NCI-H1048 (cell line): ENCODE measurements at places on chromosomes 2 and 18.

- no peak for DNase-seq
Observed at GRCh38 chr2:96783388-96783787, 22.7 kb downstream of the CNNM4 start.

DNA sequence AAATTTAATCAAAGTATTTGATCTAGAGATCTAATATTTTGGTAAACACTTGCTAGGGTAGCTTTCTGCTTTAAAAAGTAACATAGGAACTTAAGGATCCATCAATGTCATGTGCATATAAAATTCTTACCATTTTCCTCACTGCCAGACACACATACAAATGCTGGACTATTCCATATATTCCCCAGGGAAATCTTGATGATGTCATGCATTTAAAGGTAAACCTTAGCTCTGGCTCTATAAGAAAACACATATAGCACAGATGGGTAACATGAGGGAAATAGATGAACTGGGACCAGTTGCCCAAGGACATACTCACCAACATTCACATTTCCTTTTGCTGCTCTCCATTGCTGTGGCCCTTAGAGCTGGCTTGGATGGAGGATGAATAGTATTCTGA lies 79.1 kb upstream of the FMNL2 start:
- DNase-seq = no peak

DNA sequence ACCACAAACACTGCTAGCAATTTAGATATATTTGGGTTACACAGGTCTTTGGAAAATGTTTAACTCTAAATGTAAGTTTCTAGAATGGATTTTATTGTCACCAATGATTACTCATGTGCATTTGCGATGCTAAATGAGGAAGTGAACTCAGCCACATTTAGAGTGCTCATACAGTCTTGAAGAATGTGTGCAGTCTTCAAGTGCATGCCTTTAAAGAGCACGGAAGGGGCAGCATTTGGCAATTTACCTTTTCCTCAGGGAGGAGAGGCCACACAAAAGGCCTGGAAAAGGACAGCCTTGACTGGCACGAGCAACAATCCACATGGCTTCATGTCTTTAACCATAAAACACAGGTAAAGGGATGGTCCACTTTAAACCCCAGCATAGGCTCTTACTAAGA lies 78.5 kb upstream of the STK17B start:
- no peak for DNase-seq

GRCh38 chr2:217383620-217384019 lies 523.8 kb upstream of the TNP1 start:
- DNase-seq = no peak

DNA sequence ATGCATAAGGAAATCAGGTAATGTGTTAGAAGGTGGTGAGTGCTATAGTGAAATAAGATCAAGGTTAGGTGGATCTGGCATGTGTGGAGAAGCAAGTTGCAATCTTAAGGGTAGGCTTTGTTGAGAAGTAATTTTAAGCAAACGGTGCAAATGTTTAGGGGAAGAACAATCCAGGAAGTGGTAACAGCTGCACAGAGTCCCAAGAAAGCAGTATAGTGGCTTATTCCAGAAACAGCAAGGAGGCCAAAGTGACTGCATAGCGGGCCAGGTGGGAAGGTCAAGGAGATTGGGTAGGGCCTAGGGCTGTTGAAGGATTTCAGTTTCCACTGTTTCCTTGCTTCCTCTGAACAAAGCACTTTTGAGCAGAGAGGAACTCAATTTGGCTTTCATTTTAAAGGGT lies 30.0 kb upstream of the RAB1A start:
- DNase-seq = no peak

DNA sequence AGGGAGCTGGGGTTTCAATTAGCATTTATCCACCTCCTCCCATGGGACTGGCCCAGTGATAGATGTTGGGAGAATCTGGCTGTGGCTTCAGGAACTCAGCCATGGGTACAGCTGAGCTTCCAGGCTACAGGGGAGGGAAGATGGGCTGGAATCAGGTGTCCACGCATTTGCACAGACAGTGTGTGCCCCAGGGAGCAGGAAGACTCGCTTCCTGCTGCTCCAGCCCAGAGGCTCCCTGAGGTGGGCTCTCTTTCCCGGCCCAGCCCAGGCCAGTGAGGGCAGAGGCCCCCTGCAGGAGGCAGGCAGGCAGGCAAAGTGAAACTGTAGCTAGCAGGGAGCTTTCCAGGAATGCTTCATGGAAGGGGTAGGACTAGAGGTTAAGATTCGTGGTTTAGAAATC lies 28.7 kb downstream of the DYSF start:
- no peak for DNase-seq

- DNase-seq = no peak
Observed at GRCh38 chr2:218125626-218126080, at the start of gene CXCR2. Gene CXCR2 (plus strand): TSS chr2:218126028. CDS start chr2:218134802, 8,774 bp downstream.

DNA sequence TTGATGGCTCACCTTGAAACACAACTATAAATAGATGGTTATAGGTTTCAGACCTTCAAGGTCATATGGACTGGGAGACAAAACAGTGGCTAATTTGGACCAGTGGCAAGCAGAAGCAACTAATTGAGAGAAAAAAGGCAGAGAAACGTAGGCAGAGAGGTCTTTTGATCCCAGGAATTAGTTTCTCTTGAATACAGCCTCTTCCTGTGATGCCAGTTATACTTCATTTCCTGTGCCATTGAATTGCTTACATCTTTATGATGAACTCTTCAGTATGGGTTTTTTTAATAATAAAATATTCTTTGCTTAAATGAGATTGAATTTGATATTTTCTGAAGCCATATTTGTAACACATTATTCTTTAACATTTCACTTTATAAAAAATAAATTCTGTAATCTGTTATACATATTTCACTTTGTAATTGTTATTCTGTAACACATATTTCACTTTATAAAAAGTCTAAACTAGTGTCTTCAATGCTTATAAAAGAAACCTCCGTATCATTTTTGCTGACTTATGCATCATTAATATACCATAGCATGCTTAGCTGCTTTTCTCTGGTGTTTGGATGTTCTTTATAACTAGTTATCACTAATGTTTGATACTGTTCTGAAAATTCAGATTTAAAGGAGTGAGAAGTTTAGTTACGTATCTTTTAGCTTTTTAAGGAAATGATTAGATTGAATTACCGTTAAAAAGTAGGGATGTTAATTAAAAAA lies 8.9 kb downstream of the VAPA start:
- DNase-seq = no peak

GRCh38 chr18:35582899-35583558 lies 1.5 kb downstream of the GALNT1 start:
- DNase-seq = no peak

GRCh38 chr18:43068781-43069180 lies 46.7 kb downstream of the RIT2 start:
- DNase-seq = no peak

- DNase-seq = no peak
Observed at GRCh38 chr2:205571360-205571959, 110.8 kb upstream of the NRP2 start.

GRCh38 chr2:10497797-10498251 lies 49.7 kb upstream of the ODC1 start:
- DNase-seq = no peak
